ENCODE measurements at places on chromosomes 16 and 17. TPM values are rescaled to one million over a fixed set of nuclear protein-coding genes. Genes with fewer than 3 reads are reported as not detected.

Gene ABCA3
- 16.9 TPM for polyA plus RNA-seq

GRCh38 chr17:50130559-50131305 lies 772 bp upstream of the SAMD14 start:
- no peak for DNase-seq

- DNase-seq = no peak
These were observed 23.5 kb downstream of the DNASE1 start for GRCh38 chr16:3677994-3678393.

DNA sequence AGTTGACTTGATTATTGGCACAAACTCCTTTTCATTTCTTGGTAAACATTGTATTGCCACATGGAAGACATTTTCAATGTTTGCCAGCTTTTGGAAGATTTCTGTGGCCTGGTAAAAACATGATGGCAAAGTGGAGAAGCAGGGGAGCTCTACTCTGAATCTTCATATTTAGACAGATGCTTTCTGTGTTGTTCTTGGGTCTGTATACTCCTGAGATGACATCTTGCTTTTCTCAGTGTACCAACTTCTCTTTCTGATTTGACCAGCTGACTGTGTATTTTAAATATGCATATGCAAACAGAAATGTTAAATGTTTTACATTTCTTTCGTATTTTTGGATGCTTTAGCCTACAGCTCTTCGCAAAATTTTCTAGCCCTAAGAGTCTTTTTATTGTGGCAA lies 366.2 kb upstream of the MON1B start:
- DNase-seq = no peak

GRCh38 chr17:4135489-4135888 lies 7.3 kb downstream of the ZZEF1 start:
- DNase-seq = no peak

- peak; percentile 84 for DNase-seq
These were observed 92.8 kb downstream of the IRX3 start for GRCh38 chr16:54193665-54194333.
